ENCODE measurements at places on chromosomes 3 and 15. TPM values are rescaled to one million over a fixed set of nuclear protein-coding genes. Genes with fewer than 3 reads are reported as not detected.

DNA sequence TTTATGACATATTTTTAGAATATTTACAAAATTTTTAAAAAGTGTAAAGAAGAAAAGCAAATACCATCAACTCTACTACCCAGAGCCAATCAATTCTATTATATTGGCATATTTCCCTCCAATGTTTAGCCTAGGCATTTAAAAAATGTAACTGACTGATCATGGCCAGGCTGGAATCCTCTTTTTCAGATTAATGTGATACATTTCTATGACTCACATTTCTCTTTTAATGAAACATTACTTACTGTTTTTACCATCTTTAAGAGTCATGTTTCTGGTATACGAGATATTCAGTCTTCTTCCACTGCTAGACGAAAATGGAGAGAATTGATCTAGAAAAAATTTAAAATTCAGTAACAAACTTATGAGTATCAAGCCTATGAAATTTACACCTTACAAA lies 53.4 kb upstream of the DCUN1D1 start:
- DNase-seq, result no peak

GRCh38 chr15:101428758-101429157 lies 60.7 kb downstream of the PCSK6 start:
- no peak for DNase-seq

DNA sequence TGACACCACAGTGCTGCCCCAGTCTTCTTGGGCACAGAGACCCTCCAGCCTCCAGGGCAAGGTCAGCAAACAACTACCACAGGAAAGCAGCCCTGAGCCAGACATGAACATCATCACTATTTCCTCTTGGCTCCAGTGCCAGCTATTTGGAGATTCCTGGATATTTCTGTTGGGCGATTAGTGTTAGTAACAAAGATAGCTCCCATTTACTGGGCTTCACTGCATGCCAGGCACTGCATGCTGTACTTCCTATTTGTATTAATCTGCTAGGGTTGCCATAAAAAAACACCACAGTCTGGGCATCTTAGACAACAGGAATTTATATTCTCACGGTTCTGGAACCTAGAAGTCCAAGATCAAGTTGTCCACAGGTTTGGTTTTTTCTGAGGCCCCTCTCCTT lies 255.1 kb upstream of the STT3B start:
- DNase-seq, result no peak

DNA sequence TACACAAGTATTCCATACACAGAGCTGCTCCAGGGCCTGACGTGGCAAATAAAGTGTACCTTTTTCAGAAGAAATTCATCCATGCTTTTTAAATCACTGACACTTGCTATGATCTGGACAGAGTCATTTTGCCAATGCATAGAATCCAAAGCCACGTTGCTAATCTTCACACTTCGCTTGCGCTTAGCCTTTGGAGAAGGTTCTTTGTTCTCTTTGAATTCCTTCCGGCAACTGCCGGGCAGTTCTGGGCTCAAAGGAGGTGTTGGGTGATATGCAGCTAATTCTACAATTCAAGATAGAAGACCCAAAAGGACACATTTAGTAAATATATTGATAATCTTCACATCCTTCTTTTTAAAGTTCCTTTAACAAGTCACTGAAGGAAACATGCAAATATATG lies 69.9 kb downstream of the NR2E3 start:
- no peak for DNase-seq

DNA sequence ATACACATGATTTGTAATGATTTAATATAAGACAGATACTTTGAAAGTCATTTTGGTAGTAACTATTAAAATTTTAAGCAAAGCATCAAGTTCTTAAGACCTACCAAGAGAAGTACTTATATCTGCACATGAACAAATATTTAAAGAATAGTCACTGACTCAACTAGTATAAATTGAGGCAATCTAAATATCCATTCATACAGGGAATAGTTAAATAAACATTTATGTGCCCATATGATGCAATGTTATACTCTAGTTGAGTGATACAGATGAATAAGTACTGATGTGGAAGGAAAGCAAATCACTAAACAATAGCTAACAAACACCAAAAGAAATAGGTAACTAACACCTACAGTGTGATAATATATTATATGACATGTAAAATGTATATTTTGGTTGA lies 527.7 kb downstream of the EPHA3 start:
- DNase-seq, result no peak

DNA sequence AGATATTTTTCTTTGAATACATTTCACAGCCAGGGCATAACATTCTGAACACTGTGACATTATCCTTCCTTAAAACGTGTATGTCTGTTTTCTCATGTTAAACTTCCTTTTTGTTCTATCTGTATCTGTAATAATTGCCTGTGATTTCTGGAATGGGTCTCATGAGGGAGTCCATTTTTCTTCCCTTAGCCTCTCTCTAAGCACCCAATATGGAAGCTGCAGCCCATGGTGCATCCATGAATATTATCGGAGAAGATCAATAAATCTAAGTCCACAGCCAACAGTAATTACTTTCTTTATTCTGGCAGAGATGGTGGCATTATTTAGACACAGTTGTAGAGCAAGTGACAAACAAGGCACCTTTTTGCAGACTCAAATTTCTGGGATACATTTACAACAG lies 671.1 kb downstream of the TUSC7 start:
- no peak for DNase-seq

DNA sequence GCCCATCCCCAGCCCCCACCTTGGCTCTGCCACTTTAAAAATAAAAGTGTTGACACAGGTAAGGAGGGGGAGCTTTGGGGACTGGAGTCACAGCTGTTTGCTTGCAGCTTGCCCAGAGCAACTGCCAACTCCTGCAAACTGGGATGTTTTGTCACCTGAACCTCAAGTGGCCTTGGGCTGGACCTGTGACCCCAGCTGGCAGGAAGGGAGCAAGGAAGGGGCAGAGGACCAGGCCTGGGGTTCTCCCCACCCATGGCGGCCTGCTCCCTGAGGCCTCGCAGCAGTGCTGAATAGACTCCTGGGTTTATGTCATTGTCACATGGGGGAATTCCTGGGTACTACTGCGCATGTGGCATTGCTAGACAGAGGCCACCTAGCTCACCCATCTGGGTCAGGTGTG lies 246.9 kb upstream of the TLE3 start:
- no peak for DNase-seq

- no peak for DNase-seq
Observed at GRCh38 chr15:40008061-40008765, 30.8 kb downstream of the SRP14 start.

GRCh38 chr3:68088216-68088615 lies 433.8 kb upstream of the SUCLG2 start:
- DNase-seq, result peak; percentile 48

DNA sequence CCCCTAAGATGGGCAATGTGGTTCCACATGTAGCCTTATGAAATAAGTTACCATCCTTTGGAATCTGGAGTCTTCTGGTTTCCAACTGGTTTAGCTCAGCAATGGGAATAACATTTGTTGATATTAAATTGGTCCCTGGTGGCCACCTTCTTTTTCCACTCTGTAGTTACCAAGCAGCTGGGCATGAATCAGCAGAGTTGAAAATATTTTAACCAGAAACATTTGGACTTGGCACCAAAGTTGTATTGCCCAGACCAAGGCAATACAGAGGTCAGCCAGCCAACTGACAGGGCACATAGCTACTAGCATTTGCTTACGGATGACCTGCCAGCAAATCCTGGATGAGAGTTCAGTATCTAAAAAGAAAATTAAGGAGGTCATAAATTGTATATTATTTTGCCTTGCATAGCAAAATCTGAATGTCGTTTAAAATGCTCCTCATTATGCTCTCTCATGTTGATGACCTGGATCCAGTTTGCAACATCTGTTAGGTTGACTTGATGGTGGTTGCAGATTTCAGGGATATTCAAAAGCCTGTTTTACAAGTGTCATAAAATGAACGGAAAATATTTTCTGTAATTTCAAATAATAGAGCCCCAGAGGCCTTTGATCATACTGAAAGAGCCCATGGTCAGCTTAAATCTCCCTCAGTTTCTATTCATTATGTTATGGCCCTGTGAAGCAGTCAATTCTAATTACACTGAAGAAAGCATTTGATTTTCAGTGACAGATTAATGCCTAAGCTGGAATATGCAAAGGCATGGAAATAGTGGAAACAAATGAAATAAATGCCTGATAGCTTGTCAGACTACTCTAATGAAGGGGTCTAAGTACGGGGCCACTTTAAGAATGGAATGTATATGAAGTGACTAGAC lies 54.6 kb downstream of the PPM1L start:
- DNase-seq, result no peak

DNA sequence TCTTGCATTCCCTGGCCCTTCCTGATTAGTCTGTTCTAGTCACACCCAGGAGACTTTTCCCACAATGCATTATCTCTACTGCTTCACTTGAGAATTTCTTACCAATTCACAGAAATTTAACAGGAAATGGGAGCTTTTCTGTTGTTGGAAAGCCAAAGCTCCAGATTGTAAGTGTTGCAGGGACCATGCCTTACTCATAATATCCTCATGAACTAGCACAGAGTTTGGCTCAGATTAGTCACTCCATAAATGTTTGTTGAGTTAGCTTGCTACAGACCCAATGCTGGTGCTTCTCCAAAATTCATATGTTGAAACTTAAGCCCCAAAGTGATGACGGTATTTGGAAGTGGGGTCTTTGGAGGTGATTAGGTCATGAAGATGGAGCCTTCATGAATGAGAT lies 232.6 kb downstream of the GAP43 start:
- DNase-seq, result no peak

DNA sequence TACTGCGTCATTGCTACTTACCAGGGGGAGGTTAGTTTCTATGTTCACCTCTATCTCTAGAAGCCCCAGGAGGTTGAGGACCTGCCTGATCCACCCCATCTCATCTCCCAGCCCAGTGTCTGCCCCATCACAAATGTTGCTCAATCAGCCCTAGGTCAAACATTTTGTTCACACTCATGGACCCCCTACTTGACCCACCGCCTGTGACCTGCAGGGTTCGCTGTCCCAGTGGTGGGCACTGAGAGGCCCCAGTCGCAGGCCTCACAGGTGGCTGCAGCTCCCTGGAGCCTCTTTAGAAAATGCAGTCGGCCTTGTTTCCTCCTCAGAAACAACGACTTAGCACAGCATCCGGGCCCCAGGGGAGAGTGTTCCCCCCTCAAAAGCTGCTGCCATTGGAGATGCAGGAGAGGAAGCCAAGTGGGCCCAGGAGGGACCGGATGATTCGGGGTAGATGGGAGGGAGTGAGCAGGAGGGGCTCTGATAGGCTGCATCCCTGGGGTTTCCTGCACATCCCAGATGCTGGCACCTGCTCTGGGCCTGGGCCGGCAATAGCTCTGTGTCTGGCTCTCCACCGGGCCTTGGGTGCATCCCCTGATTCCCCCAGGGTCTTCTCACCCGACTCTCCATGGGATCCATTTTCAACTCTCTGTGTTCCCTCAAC lies 18.4 kb upstream of the INSYN1 start:
- DNase-seq, result no peak

DNA sequence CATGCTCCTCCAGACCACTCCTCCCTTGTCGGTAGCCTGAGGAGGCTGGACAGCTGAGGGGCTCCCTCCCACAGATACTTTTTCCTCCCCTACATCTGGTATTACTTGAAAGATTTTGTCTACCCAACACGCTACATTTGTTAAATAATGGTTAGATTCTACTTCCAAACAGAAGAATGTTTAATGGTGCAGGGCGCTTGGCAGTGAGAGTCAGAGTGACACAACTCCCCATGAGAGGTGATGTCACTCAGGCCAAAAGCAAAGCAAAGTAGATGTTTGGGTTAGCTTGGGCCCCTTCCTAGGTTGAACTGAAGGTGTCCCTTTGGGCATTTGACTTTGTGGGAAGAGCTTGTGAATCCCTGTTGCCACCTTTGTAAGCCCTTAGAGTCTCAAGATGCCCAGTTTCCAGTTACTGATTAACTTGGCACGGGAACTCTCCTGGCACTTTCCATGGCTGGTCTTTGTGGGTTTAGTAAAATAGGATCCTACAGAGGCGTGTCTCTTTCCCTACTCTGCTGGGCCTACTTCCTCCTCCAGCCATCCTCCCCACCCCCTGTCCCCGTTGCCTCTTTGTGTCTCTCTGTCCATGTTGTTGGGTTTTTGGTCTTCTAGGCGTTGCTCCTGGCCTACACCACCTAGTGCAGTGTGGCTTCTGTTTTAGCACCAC lies 5.6 kb downstream of the LIMD1 start:
- no peak for DNase-seq

GRCh38 chr3:127762787-127763105 lies 59.6 kb downstream of the MGLL start:
- no peak for DNase-seq

DNA sequence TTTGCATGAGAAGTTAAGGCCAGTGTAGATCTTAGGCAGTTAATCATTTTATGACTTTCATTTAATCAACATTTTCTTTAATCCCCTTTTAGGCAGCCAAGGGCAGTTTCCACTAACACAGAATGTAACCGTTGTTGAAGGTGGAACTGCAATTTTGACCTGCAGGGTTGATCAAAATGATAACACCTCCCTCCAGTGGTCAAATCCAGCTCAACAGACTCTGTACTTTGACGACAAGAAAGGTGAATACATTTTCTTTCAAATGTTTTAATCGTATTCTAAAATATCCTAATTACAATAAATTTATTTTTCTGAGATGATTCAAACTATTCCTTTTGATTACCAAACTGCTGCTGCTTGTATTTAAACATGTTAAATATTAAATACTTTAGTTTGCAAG lies 843.2 kb downstream of the CADM2 start:
- DNase-seq, result no peak

DNA sequence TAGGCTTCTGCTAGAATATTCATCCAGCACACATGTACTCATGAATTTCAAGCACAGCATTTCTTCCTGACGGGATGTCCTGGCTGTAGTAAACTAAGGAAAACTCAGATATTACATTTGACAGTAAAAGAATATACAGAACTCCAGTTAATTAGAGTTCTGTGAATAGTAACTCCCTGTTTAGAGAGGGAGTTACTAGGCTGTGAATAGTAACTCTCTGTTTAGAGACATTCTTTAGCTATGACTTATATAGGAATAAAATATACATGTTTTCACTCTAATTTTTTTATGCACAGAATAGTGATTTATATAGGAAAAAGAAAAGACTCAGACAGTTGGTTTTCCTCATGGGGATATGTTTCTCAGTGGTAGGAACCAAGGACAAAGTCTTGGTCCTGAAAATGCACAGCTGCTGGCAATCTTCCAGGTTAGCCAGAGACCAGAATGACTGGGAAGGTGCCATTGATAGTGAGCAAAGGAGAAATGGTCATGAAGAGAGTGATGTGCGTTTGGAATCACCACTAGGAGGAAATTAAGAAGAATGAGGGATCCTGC lies 480.7 kb upstream of the THBS1 start:
- no peak for DNase-seq

- DNase-seq, result peak; percentile 9
Observed at GRCh38 chr3:33006081-33006480, 54.6 kb downstream of the CCR4 start.

- no peak for DNase-seq
Observed at GRCh38 chr3:80331494-80332170, 563.8 kb upstream of the ROBO1 start.

GRCh38 chr3:99418209-99418635 lies 220.2 kb upstream of the COL8A1 start:
- DNase-seq, result no peak

GNAT1 gene
- 0.28 TPM for total RNA-seq

REC114 gene
- not detected for total RNA-seq

COL6A5 gene
- not detected for total RNA-seq

A4GNT gene
- total RNA-seq, result not detected

OXSM gene
- 4.0 TPM for total RNA-seq

MAP6D1 gene
- not detected for total RNA-seq

TGM4 gene
- not detected for total RNA-seq

TUSC7 gene
- total RNA-seq, result not detected

LRTM1 gene
- not detected for total RNA-seq

Measured in CD8-positive, alpha-beta T cell (primary cell).